Spinal cord (tissue), 10 donors: ENCODE measurements at places on chromosomes 3 and 15. TPM values are rescaled to one million over a fixed set of nuclear protein-coding genes. Genes with fewer than 3 reads are reported as not detected.
A peak's percentile ranks its signal among the peaks of the same experiment; 100 is the strongest.

The TAGLN3 gene
- total RNA-seq, result 52.6 TPM

GRCh38 chr15:92709110-92709790, 53.7 kb upstream of the FAM174B start:
- no peak for DNase-seq

DNA sequence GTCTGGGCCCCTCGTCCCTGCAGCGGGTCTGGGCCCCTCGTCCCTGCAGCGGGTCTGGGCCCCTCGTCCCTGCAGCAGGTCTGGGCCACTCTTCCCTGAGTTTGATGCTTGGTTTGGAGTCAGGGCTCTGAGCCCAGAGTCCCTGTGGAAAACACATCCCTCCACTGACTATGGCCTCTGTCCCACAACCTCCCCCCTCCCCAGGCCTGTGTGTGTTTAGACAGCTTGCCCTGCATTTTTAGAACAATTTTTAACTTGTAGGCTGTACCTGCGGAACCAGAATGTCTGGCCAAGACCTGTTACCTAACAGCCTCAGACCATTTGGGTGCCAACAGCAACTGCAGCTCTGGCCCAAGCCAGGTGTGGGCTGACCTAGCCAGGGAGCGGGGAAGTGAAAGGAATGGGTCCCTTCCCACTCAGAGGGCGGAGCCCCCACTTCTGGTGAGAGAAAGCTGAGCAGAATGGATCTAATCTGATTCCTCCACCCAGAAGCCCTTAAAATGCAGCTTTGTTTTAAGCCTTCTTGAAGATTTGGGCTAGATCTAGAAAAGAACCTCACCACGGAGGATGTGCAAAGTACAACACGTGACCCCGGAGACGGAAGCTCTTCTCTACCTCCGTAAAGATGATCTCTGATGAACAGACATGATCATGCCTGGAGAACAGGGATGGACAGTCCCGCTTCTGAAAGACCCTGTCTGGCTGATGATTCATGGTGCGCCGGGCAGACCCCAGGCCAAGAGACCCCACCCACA, 60.5 kb upstream of the TFRC start:
- DNase-seq, result no peak

- no peak for DNase-seq
Observed at GRCh38 chr15:55695432-55695831, 47.5 kb downstream of the PRTG start.

The CSPG5 gene
- total RNA-seq, result 78.2 TPM

The HIGD2B gene
- total RNA-seq, result not detected

DNA sequence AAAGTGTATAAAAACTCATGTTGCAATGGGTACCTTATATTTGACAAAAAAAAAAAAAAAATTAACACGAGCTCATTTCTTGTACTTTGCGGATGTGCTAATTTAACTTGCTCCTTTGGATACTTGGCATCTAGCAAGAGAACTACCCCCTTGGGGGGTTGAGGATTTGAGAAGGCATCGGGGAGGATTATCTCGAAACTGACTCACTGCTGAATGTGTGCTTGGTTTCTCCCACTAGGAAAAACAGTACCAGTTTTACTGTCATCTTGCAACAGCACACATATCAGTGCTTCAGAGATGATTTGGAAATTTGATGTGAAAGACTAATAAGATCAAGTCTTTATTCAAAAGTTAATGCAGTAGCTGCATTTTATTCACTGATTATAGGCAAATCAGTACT, 891 bp downstream of the EXOG start:
- peak; percentile 9 for DNase-seq

GRCh38 chr15:32096916-32097617, 66.8 kb downstream of the CHRNA7 start:
- DNase-seq, result no peak

- DNase-seq, result no peak
Observed at GRCh38 chr3:67616046-67616445, 38.4 kb downstream of the SUCLG2 start.

The PDIA5 gene
- total RNA-seq, result 9.5 TPM

DNA sequence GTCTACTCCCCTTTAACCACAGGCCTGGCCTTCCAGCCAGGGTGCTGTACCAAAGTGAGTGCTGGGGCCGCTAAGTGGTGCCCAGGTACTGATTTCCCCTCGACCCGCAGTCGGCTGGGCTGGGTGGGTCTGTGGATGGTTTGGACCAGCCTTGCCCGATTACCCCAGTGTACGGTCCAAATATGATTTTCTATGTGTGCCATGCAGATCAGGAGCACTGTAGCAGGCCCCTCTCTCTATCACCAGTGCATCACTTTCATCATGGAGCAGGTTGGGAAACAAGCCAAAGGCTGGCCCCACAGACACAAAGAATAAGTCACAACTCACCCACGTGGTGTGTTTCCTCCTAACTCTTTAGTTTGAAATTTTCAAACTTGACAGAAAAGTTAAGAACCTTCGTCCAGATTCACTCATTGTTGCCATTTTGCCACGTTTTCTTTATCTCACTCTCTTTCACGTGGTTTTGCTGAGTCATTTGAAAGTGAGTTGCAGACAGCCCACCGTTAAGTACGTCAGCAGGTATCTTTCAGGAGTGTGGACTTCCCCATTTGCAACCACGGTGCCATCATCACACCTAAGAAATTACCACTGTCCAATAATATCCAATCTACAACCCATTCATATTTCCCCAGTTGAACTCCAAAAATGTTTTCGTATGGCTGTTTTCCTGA, 37.0 kb downstream of the ZNF710 start:
- no peak for DNase-seq
